ENCODE measurements at places on chromosomes 12 and 14.

DNA sequence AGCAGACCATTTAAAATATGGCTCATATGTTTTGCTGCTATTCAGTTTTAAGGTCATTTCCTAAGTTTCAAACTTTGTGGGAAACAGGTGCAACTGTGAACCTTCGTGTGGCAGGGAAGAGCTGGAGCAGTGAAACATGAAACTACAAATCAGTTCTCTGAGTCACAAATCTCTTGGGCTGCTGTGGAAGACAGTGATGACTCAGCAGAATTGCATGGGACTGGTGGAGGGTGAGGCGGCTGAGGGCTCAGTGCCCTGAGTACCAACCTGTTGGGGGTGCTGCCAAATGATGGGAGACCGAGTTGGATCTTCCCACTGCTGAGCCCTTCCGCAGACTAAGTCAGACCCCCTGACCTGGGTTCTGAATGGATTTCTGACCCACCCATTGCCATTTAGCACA is 8.4 kb upstream of the CALM1 start:
- DNase-seq: peak; percentile 80

DNA sequence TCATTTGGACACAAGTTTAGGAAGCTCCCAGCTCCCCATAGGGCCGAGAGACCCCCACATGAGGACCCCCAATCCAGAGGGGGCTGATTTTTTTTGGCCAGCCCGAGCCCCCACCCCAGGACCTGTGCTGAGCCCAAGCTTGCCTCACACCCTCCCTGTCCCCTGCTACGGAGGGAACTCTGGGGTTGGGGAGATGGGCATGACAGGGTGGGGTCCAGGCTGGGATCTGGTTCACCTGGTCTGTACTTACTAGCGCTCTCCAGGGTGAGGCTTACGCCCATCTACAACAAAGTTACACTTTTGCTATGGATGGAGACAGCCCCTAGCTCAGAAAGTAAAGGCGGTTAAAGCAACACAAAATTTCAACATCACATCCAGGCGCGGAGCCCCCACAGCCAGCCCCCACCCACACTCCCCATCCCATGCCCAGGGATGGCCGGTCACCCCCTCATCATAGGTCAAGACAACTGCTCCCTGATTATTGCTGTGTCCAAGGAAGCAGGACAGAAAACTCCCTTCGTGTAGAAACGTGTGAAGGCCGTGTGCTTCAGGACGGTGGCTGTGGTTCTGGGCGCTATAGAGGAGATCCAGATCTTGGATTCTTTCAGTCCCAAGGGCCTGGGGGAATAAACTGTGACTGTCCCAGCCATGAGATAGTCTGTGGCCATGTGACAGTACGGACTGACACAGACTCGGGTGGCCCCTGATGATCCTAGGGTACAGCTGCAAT is 10.7 kb downstream of the SLC25A29 start:
- DNase-seq: no peak

GRCh38 chr12:112964067-112964670 is 14.2 kb upstream of the OAS2 start:
- DNase-seq: no peak

DNA sequence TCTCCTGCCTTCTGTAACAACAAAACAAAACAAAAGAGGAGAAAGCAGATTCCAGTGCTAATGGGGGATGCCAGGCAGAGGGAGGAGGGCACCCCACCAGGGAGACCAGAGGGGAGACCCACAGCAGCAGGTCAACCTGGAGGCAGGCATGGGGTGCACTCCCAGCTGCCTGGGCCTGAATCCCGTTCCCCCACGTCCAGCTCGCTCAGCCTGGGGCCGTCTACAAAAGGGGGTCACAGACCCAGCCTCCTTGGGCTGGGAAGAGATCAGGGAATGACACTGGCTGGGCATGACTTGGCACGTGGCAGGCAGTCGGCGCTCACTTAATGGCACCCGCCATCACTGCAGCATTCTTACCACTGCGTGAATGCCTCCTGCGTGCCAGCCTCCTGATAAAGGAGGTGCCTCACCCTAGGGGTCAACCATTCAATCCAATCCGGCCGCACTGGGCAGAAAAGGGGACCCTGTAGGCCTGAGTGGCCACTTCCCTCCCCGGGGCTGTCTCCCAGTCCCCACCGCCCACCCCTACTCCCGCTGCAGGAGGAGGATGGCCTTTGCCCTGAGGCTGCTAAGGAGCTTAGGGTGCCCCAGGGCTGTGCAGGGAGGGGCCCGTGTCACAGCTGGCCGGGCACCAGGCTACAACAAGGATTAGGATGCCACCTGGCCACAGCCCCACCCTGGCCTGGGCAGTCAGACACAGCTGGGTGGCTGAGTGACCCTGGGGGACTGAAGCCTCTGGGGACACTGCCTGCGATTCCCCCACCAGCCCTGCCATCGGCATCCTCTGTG is 87.5 kb downstream of the NCOR2 start:
- DNase-seq: no peak

- DNase-seq: no peak
These were observed 216.3 kb downstream of the SLC6A15 start for GRCh38 chr12:84696281-84696680.

DNA sequence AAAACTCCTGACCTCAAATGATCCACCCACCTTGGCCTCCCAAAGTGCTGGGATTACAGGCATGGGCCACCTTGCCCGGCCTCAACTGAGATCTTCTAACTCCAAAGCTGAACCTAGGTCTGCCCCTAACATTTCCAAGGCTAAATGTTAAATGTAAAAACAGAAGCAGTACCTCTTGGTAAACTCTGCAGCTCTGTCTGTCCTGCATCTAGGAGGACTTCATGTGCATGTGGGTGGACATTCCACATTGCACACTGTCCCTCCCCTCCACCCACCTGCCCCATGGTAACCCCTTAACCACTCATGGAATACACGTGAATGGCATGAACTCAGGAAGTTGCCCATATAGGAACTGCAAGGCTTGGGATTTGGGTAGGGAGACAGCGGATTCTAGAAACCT is 33.1 kb downstream of the SNX6 start:
- DNase-seq: no peak

GRCh38 chr12:15892645-15893259 is 10.6 kb downstream of the STRAP start:
- DNase-seq: no peak

DNA sequence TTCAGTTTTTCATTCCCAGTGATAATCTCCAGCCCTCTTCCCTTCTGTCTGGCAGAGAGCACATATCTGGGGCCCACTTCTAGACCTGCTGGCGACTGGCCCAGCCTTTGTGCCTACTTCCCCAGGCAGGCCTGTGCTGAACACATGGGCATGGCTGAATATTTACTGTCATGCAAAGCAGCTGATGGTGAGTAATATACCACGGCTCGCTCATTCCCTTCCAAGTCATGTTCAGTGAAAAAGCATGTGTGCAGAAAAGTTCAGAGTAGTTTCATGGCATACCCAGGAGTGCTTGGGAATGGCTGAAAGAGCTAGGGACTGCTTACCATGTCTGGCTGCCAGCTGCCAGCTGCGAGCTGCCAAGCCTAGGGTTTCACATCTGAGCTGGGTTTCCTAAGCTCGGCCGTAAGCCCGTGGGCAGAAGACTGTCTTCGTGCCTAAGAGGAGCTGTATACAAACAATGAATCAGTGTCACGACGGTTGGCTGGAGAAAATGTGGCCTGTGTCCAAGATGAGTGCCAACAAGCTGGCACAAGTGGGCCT is 179.9 kb upstream of the PELI2 start:
- peak; percentile 33 for DNase-seq

DNA sequence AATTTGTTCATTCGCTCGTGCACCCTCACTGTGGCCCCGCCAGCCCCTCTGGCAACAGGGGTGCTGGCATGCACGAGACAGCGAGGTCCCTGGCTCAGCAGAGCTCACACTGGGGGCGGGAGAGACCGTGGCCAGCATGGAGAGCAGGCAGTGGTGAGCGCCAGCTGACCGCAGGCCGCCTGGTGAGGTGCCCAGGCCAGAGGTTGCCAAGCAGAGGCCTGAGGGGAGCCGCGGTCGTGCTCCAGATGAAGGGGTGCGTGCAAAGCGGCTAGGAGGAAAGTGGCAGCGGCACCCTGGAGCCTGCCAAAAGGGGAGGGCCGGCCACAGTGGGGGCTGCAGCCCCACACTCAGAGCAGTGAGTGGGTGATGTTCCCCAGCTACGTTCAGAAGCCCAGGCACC is 56.1 kb downstream of the CDC42BPB start:
- DNase-seq: no peak

GRCh38 chr12:54608769-54609168 is 20.3 kb upstream of the PPP1R1A start:
- no peak for DNase-seq

GRCh38 chr12:22285846-22286245 is 48.7 kb downstream of the ST8SIA1 start:
- DNase-seq: peak; percentile 59

GRCh38 chr12:13206560-13206897 is 10.0 kb downstream of the EMP1 start:
- no peak for DNase-seq

- DNase-seq: no peak
These were observed 3.5 kb upstream of the P2RX7 start for GRCh38 chr12:121128908-121129810.

GRCh38 chr14:62943202-62943601 is 102.1 kb downstream of the KCNH5 start:
- peak; percentile 63 for DNase-seq

GRCh38 chr14:90060312-90060964 is 1.4 kb upstream of the KCNK13 start:
- DNase-seq: peak; percentile 51

GRCh38 chr12:98733667-98734350 is 88.7 kb downstream of the APAF1 start:
- no peak for DNase-seq
